ENCODE measurements at places on chromosomes 7 and 10.

DNA sequence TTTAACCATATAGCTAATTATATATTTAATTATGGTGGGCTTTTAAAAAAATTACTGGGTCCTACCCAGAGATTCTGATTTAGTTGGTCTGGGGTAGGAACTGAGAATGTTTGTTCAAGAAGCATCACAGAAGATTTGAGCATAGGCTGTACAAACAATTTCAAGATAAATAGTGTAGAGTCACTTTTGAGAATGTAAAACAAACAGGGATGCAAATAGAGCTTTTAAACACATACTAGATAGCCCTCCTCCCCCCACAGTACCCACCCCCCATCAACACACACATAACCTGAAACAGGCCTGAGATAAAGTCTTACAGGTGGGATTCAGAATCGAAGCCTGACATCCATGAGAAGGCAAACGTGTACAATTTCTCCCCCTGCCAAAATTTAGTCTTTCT is 15.6 kb upstream of the REEP3 start:
- no peak for DNase-seq

GRCh38 chr10:23367896-23368595 is 23.4 kb upstream of the C10orf67 start:
- DNase-seq, result no peak

DNA sequence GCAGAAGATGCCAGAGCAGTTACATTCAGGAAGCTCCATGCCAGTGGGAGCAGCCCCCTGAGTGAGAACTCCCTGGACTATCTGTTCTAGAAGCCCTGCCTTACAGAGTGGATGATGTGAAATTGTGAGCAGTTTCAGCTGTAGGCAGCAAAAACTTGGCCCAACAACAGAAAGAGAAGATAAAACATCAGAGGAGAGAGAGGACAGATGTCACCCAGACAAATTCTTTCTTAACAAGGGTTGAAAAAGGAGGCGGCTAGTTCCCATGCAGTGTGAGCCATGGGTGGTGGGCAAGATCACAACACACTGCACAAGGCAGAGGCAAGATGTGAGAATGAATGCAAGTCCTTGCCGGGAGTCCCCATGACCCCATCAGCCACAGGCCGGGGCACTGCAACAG is 46.6 kb upstream of the FXYD4 start:
- no peak for DNase-seq

- peak; percentile 84 for DNase-seq
Measured at GRCh38 chr7:32957326-32958045, at the start of gene FKBP9. FKBP9 (plus strand) TSS chr7:32957440; CDS start chr7:32957574, 134 bp downstream.

DNA sequence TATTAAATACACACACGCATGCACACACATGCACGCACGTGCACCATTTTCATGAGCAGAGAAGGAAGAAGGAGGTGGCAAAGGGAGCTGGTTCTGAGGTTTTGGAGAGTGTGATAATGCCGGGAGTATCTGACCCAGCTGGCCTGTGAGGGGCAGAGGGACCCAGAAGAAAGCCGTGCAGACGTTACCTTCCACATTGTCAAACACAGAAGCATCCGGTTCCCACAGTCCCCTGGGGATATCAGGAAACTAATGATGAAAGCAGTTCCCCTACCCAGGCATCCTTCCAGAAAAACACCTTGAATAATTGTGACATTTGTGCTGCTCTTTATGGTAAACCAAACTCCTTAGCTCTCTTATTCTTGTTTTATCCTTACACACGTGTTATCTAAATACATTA is 85.7 kb upstream of the FAM180A start:
- no peak for DNase-seq

GRCh38 chr7:38953227-38953626 is 24.5 kb upstream of the POU6F2 start:
- DNase-seq, result no peak

DNA sequence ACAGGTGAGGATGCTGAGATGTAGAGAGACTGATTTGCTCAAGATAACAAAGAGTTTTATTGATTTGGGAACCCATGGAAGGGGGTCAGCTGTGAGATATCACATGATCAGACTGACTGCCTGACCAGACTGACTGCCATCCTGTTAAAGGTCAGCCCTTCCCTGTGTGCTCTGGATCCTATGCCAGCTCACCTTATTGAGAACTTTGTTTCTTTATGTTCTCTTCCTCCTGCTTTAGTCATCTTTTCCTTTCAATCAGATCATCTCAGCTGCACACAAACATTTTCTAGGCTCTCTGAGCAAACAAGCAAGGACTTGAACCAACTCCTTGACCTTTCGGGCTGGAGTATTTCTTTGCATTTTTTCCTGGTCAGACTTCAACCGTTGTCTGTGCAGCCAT is 50.0 kb upstream of the MTPN start:
- DNase-seq, result no peak

GRCh38 chr7:81068-81925 is 111.1 kb upstream of the FAM20C start:
- no peak for DNase-seq

GRCh38 chr10:68053553-68053952 is 21.5 kb downstream of the HERC4 start:
- no peak for DNase-seq

GRCh38 chr10:12841826-12842225 is 159.7 kb downstream of the CCDC3 start:
- no peak for DNase-seq

GRCh38 chr7:10360050-10360449 is 613.6 kb upstream of the PHF14 start:
- no peak for DNase-seq
